Stimulated activated CD4-positive, alpha-beta T cell treated with anti-CD3 and anti-CD28 coated beads, Interleukin-15, amount 100 ng/mL, for 1 hour (primary cell): ENCODE measurements at places on chromosomes 3 and 15.

GRCh38 chr3:187709155-187709554, 6.8 kb upstream of the RTP2 start:
- no peak for DNase-seq

DNA sequence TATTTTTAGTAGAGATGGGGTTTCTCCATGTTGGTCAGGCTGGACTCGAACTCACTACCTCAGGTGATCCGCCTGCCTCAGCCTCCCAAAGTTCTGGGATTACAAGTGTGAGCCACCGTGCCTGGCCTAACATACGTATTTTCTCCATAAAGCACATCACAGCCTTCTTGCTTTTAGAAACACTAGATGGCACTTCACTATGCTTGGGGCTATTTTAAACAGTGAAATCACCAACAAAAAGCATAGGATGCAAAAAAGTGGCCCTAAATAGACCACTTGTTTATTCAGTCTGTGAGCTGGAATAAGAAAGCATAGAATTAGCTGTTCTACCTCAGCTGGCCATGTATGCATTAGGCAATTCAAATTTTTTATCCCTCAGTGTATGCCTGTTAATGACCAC, 46.0 kb downstream of the PRICKLE2 start:
- DNase-seq: no peak

DNA sequence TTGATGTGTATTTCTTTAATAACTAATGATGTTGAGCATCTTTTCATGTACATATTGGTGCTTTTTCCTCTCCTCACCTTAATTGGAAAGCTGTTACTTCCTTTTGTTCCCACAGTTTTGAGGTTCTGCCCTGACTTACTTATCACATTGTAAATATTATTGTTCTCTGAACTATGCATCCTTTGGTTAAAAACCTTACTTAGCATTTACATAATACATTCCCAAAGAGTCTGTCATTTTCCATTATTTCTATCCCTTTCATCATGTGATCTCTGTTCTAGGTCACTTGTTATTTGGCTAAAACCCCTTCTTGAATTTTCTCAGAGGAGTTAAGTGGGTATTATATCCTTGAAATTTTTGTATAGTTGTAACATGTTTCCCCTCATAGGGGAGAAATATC, 33.0 kb downstream of the SLC12A6 start:
- DNase-seq: no peak

DNA sequence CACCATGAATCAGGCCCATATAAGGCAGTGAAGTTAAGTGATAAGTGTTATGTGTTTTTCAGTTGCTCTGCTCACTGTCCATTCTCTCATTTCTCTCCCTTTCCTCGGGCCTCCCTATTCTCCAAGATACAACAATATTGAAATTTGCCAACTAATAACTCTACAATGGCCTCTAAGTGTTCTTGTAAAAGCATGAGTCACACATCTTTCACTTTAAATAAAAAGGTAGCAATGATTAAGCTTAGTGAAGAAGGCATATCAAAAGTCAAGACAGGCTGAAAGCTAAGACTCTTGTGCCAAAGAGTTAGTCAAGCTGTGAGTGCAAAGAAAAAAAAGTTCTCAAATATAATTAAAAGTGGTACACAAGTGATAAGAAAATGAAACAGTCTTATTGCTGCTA, 675.4 kb downstream of the OTOL1 start:
- no peak for DNase-seq

GRCh38 chr15:33126559-33127290, 67.8 kb downstream of the FMN1 start:
- peak; percentile 21 for DNase-seq

DNA sequence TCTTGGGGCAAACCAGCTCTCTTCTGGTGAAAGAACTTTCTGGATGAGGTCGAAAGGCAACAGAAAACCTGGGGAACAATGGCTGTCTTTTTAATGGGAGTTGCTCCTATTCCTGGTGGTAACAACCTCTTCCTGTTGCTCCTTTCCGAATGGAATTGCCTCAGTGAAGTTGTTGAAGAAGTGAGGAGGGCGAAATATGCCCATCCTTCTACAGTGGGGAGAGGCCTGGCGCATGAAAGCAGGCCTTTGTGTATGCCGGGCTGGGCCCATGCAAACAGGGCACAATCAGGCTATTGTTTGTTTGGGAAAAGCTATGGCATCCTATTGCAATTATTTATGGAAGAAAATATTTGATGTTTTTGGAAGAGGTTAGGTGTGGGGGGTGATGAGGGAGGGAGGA, 166.9 kb downstream of the IGF1R start:
- no peak for DNase-seq

DNA sequence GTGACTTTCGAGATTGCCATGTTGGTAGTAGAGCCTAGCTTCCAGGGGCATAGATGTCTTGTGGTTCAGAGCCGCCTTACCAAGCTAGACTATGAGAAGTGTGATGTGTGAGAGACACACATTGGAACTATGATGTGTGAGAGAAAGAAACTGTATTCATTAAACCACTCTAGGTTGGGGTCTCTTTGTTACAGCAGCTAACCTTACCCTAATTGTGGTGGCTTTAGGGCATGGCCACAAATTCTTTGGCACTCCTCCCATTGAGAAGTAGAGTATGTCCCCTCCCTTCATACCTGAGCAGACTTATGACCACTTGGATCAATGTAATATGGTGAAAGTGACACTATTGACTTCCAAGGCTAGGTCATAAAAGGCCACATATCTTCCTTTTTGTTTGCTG, 35.3 kb upstream of the CDV3 start:
- no peak for DNase-seq

DNA sequence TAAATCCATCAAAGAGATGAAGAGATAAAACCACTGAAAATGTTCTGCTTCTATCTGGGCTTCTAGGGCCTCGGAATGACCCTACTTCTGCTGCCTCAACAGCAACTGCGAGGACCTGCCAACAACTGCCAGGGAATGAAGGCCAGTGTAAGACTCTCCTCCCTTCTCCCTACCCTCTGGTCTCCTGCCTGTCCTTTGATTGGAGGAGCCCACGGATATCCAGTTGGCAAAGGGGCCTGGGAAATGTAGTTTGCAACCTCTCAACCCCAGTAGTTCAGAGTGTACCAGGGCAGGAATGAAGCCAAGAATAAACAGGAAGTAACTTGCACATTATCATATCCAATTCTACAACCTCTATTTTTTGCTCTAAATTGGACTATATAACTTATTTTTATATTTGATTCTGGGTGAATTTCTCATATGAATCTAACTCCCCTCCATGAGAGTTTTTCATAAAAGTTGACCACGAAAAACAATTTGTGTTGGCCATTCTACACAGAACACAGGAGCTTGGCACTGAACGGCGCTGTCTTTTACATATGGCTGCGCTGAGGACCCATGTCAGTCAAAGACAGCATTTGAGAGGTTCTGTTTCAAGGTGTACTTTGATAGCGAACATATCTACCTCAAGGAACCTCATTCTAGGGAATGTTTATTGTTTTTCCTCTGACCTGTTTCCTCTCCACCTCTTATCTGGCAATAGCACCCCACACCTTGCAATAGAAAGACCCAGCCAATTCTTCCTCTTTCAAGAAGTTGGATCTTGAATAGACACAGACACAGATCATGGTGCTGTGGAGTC, 91.1 kb upstream of the RNF7 start:
- DNase-seq: no peak

DNA sequence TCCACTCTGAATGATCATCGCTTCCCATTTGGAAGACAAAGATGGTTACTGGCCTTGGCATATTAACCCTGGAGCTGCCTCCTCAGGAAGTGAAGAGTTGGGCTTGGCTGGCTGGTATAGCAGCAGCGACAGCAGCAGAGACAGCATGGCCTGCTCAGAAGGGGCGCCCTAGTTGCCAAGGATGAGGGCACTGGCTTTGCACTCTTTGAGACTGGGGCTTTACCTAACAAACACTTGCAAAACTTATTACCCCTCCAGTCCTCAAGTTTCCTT, 68.5 kb upstream of the RBP1 start:
- DNase-seq: no peak

- no peak for DNase-seq
Measured at GRCh38 chr15:73597036-73597638, 36.1 kb downstream of the NPTN start.

- DNase-seq: no peak
Measured at GRCh38 chr15:77479015-77479414, 58.3 kb downstream of the HMG20A start.

DNA sequence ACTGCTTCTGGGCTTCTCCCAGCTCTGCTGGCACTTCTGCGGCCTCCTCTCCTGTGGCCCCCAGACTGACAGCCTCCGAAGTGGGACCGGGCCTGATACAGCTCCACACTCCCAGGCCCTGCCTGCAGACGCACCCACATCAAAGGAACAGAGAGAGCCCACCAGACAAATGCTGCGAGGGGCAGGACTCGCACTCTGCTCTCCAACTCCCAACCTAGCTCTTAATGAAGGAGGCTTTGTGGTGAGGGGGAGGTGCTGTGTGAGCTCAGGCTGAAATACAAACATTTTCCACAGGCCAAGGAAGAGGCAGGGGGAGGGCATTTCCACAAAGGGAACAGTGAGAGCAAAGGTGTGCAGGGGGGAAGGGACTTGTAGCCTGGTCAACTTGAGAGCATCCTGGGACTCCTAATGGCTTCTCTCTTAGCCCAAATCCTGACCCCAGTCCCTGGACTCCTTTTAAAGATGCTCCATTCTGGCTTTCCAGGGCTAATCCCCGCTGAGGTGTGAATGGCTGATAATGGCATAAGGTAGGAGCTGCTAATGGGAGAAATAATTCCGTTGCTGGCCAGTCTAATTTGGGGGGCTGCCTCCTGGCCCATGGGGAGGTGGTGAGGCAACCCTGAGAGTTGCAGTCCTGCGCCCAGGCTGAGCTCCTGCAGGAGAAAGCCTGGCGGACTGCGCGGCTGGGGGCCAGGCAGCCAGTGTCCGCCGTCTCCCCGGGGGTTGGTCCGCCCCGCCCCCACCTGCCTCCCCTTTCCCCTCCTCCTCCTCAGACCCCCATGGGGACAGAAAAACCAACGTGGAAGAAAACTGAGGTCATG, 9.6 kb downstream of the LINGO1 start:
- DNase-seq: no peak

DNA sequence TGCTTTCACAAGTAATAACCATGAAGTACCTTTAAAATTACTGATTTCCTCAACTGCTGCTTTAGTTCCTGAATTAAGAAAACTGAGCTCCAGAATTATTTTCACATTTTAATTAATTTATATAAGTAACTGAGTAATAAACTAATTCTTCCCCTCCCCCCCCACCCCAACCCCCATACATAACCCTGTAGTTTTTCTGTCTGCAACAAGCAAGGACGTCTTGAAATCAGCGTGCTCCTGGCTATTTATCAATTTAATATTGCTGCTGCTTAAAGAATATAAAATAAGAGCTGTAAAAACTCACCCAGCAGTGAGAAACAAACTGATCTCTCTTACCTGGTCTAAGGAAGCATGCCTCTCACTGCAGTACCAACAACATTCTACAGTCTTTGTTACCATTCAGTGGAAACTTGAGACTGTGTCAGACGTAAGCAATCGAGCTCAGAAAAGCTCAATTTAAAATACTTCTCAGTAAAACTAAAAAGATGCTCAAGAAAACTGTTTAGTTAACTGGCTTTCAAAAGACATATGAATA, 121.0 kb downstream of the TFDP2 start:
- DNase-seq: no peak

- no peak for DNase-seq
Measured at GRCh38 chr3:120797857-120798256, 55.3 kb downstream of the GTF2E1 start.
